ENCODE measurements at places on chromosomes 13 and 19. TPM values are rescaled to one million over a fixed set of nuclear protein-coding genes. Genes with fewer than 3 reads are reported as not detected.

GRCh38 chr13:83839146-83839545 is 43.1 kb downstream of the SLITRK1 start:
- H3K4me1 ChIP-seq, result no peaks in the 10 kb centered on the region
- H3K4me3 ChIP-seq, result no peak overlapping the region
- DNase-seq, result no peak
- H3K36me3 ChIP-seq, result no peaks in the 10 kb centered on the region
- H3K27me3 ChIP-seq, result no peaks in the 10 kb centered on the region

DNA sequence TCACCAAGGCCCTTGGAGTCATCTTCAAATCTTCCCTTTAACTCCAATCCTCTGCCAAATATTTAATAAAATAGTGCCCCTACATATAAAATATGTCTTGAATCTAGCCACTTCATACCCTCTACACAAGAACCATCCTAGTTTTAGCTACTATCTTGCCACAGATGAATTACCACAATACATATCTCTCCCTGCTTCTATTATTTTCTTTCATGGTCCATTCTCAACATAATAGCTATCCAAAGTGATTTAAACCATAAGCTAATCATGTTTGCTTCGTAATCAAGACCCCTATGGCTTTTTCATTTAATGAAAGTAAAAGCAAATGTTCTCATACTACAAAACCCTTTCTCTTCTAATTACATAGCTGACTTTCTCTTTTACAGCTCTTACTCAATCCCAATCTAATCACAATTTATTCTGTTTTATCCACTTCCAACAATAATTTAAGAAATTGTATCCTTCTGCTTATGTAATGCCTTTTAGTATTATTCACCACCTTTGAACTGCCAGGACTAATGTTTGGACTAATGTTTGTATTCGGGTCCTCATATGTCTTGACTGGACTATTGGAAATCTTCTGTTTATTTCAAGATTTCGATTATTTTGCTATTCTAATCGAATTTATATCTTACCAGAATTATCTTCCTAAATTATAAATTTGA is 412.0 kb downstream of the SLITRK1 start:
- DNase-seq, result no peak
- H3K4me3 ChIP-seq, result no peak overlapping the region
- H3K27ac ChIP-seq, result no peak overlapping the region

- H3K36me3 ChIP-seq, result no peaks in the 10 kb centered on the region
- H3K4me3 ChIP-seq, result no peak overlapping the region
- H3K27me3 ChIP-seq, result no peaks in the 10 kb centered on the region
- DNase-seq, result no peak
- H3K27ac ChIP-seq, result no peak overlapping the region
These were observed 246.1 kb downstream of the DCT start for GRCh38 chr13:94233401-94233800.

DNA sequence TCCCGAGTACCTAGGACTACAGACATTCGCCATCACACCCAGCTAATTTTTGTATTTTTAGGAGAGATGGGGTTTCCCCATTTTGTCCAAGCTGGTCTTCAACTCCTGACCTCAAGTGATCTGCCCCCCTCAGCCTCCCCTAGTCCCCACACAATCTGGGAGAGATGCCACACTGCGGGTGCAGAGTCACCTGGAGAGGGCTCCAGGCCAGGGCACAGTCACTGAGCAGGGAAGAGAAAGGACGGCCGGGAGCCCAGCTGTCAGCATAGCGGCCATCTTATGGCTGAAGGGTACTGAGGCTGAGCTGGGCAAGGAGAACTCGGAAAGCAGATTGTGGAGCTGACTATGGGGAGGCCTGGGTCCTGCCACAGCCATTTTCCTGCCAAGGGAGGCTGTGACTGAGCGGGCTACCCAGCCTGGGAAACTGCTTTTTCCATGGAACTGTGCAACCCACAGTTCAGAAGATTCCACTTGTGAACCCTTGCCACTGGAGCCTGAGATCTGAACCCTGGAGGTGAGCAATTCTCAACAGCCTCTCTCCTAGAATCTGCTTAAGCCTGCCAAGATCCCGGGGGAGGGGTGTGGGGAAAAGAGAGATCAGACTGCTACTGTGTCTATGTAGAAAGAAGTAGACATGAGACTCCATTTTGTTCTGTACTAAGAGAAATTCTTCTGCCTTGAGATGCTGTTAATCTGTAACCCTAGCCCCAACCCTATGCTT is 109.2 kb downstream of the ZNF486 start:
- no peak for DNase-seq
- no peaks in the 10 kb centered on the region for H3K27me3 ChIP-seq
- peak overlapping the region; percentile 9 for H3K27ac ChIP-seq
- peaks cover 16% of the 10 kb centered on the region for H3K4me1 ChIP-seq

DNA sequence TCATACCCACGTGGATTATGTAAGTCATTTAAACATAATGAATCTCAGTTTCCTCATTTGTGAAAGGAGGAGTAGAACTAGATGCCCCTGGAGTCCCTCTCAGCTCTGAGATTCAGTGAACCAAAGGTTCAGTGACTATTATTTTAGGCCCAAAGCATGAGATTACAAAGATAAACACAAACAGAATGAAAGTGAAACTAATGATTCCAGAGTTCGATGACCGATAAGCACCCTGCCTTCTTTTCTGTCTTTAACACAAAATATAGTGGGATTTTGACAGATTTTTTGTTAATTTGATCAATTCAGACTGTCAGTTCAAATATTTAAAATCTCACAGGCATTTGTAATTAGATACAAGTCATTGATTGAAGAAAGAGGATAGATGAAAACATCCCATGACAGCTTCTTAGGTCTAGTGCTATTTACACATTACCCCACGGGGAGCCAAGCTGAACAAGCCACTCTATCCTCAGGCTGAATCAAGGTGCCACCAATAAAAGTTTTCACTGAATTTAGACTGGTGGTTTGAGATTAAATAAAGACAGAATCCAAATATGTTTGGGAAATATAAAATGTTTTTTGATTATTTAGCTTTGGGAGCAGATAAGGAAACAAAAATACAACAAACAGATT is 64.6 kb upstream of the RAP2A start:
- DNase-seq, result no peak
- H3K4me1 ChIP-seq, result no peaks in the 10 kb centered on the region
- no peak overlapping the region for H3K27ac ChIP-seq
- H3K27me3 ChIP-seq, result peaks cover 12% of the 10 kb centered on the region
- peaks cover 39% of the 10 kb centered on the region for H3K36me3 ChIP-seq

Gene RNF113B
- not detected for total RNA-seq

Gene SMIM44
- total RNA-seq, result not detected

Gene CCNA1
- not detected for total RNA-seq

Data from endothelial cell (in vitro differentiated cells).